Activated naive CD4-positive, alpha-beta T cell treated with anti-CD3 and anti-CD28 coated beads, Interleukin-2, amount 10 ng/mL, durations not matched to agents 7 days and 5 days (primary cell): ENCODE measurements at places on chromosomes 3 and 15.

DNA sequence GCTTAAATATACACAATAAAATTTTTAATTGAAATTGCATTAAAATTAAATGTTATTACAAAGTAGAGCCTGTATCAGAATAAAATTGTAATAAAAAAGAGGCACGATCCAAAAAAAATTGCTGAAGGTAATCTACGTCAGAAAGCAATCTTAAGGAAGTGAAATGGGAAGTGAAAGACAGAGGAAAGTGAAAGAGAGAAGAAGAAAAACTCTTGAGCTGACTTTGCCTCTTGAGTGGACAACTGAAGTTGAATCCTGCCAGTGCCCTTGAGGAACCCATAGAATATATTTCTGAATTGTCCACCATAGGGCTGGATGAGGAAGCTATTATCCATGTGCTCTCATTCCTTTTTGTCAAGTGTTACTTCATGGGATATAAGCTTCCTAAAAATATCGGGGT is 285.1 kb upstream of the STAC start:
- DNase-seq = no peak

GRCh38 chr15:47409038-47409437 is 308.3 kb upstream of the SEMA6D start:
- no peak for DNase-seq

DNA sequence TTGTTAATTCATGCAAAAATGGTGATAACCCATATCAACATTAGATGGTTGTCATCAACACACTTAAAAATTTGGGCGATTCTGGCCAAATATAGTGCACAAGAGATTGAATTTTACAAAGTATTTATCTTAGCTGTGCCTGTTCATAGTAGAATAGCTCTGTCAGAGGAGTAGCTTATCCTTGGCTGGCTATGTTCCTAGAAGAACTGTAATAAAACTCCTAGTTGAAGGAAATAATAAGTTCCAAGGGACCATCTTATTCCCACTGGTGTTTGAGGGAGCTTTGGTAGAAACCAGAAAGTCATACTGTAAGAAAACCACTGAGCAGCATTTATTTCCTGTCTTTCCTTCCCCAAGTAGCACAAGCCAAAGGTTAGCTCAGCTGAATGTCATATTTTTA is 201.8 kb downstream of the GRM7 start:
- DNase-seq = no peak

- DNase-seq = no peak
Measured at GRCh38 chr15:81427176-81427575, 53.2 kb upstream of the TMC3 start.

- DNase-seq = no peak
Measured at GRCh38 chr3:76826861-76827260, 213.0 kb upstream of the ROBO2 start.

DNA sequence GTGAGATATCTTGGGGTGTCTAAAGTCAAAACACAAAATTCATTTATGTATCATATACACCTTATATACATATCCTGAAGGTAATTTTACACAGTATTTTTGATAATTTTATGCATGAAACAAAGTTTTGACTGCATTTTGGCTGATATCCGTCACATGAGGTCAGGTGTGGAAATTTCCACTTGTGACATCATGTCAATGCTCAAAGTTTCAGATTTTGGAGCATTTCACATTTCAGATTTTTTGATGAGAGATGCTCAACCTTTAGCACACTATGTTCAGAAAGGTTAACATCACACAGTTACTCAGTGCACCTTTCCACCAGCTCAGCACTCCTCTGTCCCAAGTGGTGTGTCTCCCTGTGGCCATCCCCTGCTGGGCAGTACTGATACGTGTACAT is 37.7 kb upstream of the CPB1 start:
- DNase-seq = no peak

- DNase-seq = no peak
Measured at GRCh38 chr3:71778353-71778752, 6.6 kb downstream of the PROK2 start.

DNA sequence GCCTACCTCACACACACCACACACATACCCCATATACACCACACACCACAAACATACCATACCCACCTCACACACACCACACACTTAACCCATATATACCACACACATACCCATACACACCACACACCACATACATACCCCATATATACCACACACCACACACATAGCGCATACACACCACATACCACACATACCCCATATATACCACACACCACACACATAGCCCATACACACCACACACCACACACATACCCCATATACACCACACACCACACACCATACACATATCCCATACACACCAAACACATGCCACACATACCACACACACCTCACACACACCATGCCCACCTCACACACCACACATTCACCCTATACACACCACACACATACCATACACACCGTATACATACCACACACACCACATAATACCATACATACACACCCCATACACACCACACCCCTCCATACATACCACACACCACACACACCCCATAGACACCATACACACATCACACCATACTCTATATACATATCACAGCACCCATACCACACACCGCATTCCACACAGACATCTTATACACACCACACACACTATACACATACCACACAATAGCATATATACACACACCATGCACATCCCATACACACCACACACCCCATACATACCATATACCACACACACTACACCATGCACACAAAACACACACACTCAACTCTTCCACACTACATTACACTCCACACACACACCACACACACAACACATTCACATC is 29.5 kb downstream of the APBA2 start:
- no peak for DNase-seq
